ENCODE measurements at places on chromosomes 16 and 17.

- no peak for DNase-seq
Observed at GRCh38 chr16:81850197-81850944, 71.3 kb downstream of the PLCG2 start.

DNA sequence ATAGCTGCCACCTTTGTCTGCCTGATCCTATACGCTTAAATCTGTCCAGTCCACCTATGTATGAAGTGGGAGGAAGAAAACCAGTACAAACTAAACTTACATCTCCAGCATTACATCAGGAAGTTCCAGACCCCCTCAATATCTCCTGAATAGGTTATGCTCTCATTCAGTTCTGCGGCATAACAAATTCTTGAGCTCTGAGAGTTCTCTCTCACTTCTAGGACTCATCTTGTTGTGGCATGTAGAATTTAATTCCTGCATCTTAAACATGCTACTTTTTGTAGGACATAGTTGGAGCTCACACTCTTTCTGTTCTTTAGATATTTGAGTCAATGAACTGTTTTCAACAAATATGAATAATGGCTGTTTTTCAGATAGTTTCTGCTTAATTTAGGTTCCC, 662.5 kb downstream of the CDH11 start:
- DNase-seq = no peak

GRCh38 chr16:4053301-4053845, 62.9 kb downstream of the ADCY9 start:
- DNase-seq = no peak

DNA sequence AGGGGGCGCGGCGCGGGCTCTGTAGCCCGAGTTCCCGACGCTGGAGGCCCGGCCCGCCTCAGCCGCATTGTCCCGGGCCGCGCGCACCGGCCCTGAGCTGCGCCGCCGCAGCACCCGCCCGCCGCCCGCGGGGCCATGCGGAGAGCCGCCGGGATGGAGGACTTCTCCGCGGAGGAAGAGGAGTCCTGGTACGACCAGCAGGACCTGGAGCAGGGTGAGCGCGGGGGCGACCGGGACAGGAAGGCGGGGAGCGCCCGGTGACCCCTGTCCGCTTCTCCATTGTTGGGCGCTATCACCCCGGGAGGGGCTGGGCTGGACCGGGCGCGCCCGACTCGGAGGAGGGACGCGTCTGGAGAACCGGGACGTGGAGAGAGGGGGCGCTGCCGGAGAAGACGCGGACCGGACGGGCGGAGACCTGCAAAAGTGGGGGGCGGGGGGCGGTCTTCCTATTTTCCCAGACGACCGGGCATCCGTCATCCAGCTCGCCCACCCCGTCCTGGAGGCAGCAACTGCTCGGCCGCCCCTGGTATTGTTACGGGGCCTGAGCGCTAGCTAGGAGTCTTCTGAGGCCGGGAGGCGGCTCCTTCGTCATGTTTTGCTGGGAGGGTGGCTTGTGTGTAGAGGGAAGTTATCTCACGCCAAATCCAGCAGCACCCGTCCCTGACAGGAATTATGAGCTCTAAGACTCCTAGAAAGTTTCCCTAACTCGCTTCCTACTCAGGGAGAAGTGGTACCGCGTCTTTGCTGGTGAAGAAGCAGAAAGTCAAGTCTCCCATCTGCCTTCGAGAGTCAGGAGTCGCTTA, 678 bp downstream of the CDR2L start:
- DNase-seq = no peak

GRCh38 chr16:72282362-72282761, 110.4 kb upstream of the PMFBP1 start:
- no peak for DNase-seq

DNA sequence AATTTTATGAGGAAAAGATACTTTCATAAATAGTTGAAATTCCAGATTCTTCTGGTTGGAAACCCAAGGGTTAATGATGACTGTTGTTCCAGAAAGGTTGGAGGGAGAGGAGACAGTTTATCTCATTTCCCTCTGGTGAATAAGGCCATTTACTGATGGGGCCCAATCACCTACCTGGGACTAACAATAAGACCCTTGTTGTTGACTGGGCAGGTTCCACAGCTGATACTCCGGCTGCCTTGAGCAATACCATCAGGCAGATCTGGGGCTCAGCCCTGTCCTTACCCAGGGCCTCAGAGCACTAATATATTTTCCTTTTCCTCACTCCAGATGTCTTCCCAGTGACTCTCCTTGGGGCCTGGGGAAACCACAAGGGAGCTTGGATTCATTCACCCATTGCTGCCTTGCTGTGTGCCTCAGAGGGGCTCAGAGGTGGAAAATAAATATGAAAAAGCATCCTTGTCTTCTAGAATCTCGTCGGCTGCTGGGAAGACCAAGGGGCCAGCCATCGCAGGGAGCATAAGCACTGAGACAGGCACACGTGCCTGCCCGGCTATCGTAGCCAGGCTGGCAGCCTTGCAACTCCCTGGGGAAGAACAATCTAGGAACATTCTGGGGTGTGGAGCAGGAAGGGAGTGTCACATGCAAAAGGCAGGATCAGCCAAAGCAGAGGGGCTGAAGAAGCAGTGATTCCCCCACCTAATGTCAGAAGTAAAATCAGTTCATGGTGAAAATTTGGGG, 54.4 kb downstream of the MPRIP start:
- no peak for DNase-seq

DNA sequence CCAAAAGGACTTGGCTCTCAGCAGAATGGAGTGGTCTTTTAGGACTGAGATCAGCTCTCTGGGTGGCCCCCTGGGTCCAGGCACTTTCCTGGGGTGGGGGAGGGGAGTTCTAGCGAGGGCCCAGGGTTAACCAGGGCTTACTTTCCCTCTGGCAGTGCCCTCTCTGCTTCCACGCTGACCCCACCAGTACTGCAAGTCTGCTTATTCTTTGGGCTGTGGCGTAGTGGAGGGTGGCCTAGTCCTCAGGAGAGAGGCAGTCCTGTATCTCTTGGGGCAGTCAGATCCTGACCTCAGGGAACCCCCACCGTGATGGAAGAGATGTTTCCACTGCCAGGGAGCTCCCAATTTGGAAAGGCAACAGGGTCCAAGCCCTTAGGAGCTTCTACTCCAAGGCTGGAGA, 79.4 kb downstream of the CCDC182 start:
- no peak for DNase-seq

DNA sequence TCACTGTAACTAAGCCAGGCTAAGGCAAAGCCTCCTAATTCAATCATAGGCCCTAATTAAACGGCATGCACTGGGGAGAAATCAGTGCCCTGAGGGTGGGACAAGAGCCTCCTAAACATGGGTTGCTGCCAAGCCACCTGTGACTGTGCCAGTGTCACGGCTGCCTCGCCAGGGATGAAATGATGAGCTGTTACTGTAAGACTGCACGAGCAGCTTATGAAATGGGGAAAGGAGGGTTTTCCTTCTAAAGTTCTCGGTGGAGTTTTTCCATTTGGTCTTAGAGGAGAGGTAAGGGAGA, 12.7 kb downstream of the TMEM11 start:
- DNase-seq = no peak

DNA sequence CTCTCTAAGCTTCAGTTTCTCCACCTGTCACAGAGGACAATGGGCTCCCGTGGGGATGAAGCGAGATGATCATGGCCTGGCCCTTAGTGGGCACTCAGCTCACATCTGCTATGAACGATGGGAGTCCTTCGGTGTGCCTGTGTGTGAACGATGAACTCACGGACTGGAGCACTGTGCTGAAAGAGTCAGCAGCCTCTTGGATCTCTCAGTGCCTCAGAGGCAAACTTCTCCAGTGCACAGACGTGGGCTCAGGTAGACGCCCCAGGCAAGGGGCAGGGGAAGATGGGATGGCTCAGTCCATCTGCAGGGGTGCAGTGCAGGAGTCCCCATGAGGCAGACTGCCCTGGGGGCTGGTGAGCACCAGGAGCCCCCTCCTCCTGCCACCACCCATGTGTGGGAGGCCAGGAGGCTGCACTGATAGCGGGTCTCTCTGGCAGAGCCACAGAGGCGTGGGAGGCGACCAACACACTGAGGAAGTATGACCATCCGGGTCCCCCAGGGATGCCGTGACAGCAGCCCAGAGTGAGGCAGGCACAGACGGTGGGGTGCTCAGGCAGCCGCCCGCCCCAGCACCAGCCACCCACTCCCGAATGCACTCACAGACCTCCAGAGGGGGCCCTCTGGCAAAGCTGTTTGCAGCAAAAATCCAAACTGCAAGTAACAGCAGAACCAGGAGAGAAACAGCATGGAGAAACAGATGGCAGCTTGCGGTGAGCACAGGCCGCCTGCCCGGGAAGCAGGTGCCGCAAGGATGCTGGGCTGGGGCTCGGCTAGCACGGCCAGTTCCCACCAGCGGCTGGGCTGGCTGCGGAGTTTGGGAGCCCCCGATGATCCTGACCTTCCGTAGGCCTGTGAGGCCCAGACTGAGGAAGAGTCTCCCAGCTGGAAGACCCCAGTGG, 82.7 kb downstream of the RPH3AL start:
- no peak for DNase-seq

DNA sequence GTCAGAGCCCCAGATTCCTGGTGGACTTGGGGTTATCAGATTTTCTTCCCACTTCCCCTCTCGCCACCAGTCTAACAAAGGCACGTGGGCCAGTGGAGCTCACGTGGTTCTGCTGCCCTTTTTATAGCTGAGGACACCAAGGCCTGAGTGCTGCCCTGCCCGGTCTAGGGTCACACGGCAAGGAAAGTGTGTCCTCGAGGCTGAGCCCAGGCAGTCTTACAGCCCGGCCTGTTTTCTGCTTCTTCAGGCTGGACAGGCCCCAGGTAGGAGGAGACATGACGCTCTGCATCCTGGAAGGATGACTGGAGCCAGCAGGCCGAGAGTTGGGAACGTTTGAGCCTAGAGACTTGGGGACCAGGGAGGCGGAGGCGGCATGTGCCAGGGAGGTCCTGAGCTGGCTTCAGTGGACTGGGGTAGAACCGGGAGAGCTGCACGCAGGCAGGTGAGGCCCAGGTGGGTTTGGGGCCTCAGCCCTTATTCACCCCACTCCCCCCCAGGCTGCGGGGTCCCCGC, 3.5 kb downstream of the CTRB1 start:
- no peak for DNase-seq

DNA sequence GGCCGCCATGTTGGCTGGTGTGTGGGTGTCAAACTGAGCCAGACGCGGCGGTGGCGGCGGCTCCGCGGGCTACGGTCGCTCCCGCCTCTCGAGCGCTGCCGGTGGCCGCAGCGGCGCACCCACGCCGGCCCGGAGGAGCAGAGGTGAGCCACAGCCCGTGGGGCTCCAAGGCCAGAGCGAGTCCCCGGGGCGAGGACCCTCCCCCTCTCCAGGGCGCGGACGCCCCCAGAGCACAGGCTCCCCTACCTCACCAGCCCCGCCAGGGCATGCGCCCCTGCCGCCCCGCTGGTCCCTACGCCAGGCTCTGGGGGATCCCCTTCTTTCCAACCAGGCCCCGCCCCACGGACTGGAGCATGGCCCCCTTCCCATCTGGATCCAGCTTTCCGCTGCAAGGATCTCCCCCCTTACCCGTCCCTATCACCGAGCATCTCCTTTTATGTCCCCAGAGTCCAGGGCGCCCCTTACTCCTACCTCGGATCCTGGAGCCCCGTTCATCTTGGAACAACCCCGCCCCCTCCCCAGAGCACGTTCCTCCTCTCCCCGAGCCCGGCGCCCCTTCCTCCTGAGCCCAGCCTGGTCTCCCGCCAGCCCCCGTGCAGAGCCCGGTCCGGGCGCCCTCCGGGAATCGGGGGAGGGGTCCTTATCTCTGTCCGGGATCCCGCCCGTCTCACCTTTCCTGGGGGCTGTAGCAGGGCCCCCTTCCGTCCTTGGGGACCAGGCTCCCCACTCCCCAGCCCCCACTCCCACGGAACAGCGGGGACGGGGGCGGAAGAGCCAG, 412 bp downstream of the EPN2 start:
- no peak for DNase-seq

GRCh38 chr17:49612726-49613125, 37.1 kb downstream of the NXPH3 start:
- no peak for DNase-seq

- DNase-seq = no peak
Observed at GRCh38 chr16:28217326-28217725, 5.6 kb upstream of the XPO6 start.

- DNase-seq = no peak
Observed at GRCh38 chr17:5703736-5704135, 119.4 kb upstream of the NLRP1 start.

DNA sequence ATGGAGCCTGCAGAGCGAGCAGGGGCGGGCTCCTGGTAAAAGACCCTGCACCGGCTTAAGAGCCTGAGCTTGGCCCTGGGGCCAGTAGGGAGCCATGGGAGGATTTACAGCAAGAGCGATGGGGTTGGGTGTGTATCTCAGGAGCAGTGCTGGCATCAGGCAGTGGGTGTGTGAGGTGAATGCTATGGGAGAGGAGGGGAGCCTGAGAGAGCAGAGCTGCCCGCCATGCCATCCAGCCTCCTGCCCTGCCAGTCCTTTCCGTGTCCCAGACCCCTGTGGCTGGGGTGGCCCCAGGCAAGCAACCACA, 23.3 kb downstream of the FAM83G start:
- no peak for DNase-seq

DNA sequence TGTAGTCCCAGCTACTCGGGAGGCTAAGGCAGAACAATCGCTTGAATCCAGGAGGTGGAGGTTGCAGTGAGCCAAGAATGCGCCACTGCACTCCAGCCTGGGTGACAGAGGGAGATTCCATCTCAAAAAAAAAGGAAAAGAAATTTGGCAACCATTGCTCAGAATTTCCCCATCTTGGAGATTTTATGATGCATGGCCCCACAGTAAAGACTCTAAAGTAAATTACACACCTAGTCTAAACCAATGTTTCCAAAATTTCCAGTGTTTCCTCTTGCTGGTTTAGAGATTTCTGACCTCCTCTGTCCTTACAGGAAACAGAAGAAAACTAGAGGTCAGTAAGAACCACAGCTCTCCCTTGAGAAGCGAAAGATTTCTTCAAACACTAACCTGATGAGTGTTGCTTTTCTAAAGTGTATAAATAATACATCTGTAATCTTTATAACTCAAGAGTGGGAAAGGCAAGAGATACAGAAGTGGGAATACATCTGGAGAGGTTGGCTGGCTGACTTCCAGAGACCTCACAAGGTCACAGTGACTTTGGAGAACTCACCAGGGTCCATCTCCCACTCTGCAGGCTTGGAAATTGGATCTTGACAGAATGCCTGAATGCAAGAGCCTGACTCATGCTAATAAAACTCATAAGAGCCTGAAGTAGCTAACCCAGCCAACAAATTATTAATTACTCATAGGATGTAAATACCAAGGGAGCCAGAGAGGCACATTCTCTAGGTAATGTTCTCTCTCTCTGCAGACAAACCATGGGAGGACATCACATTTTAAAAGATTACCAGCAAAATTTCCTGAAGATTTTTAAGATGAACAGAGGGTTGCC, 8.8 kb downstream of the ADAT1 start:
- DNase-seq = no peak

- DNase-seq = no peak
Observed at GRCh38 chr16:658679-659571, 9.0 kb upstream of the RHOT2 start.

Data from CD4-positive, alpha-beta T cell treated with Interleukin-1 beta for 1 hour (primary cell).